ENCODE measurements at places on chromosomes 4 and X. TPM values are rescaled to one million over a fixed set of nuclear protein-coding genes. Genes with fewer than 3 reads are reported as not detected.

Gene FGD1
- total RNA-seq = 6.0 TPM

Gene GPR50
- not detected for total RNA-seq

Gene HSPA4L
- 7.8 TPM for total RNA-seq

Gene GAGE12F
- not detected for total RNA-seq

Gene FSTL5
- 0.98 TPM for total RNA-seq

Gene CXCL10
- total RNA-seq = 0.33 TPM

Gene ATP2B3
- total RNA-seq = not detected

Gene TAF9B
- 23.2 TPM for total RNA-seq

Gene TMSB15A
- 0.33 TPM for total RNA-seq

Gene GC
- not detected for total RNA-seq

Gene CCDC110
- 0.19 TPM for total RNA-seq

Gene TMEM35A
- 2.9 TPM for total RNA-seq

Gene PRRG1
- 72.2 TPM for total RNA-seq

Gene MAGEB17
- total RNA-seq = not detected

Gene SLC16A2
- 2.0 TPM for total RNA-seq

Gene KLHL4
- total RNA-seq = 44.6 TPM

Gene SPRY1
- 42.9 TPM for total RNA-seq

Gene ASB9
- 14.2 TPM for total RNA-seq

Gene ATOH1
- not detected for total RNA-seq

Gene SYN1
- not detected for total RNA-seq

Gene CXCL11
- total RNA-seq = 3.9 TPM

Gene CENPVL2
- total RNA-seq = not detected

Gene SLC10A7
- total RNA-seq = 11.1 TPM

Gene KLF8
- total RNA-seq = 0.65 TPM

Gene FAM241A
- 26.7 TPM for total RNA-seq

Gene SHOX
- total RNA-seq = not detected

Gene SERPINA7
- not detected for total RNA-seq

Gene TLR2
- total RNA-seq = 0.57 TPM

Gene MMRN1
- 1,432 TPM for total RNA-seq

Gene SHROOM3
- total RNA-seq = 1.6 TPM

Gene KCNE5
- under 0.01 TPM for total RNA-seq

Gene SLIT2
- total RNA-seq = 1.6 TPM

Gene EDA2R
- total RNA-seq = 7.5 TPM

Gene SPANXB1
- not detected for total RNA-seq

Gene MSX1
- 5.4 TPM for total RNA-seq

Gene RAI2
- 1.6 TPM for total RNA-seq

Gene SPANXN3
- total RNA-seq = not detected

Gene HERC6
- total RNA-seq = 6.7 TPM

Gene GPC3
- total RNA-seq = not detected

Gene XPNPEP2
- not detected for total RNA-seq
